ENCODE measurements at places on chromosomes 1 and 21. TPM values are rescaled to one million over a fixed set of nuclear protein-coding genes. Genes with fewer than 3 reads are reported as not detected.

DNA sequence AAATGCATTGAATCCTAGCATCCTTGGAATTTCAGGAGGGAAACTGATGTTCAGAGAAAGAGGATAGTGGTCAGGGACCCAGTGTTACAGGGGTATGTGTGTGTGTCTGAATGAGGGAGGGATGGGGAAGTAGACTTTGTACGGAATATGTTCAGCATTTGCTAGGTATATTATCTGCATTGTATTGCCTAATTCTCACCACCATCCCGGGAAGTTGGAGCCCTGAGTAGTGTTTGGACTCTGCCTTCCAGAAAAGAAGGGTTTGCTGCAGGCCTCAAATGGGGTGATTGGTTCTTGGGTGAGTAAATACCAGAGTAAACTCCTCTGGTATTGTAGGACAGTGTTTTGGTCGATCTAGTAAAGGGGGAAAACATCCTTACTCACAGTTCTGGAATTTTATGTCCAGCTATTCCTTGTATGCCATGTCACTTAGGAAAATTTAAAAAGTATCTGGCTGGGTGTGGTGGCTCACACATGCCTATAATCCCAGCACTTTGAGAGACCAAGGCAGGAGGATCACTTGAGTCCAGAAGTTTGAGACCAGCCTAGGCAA is 7.1 kb upstream of the ZNF496 start:
- DNase-seq: no peak

DNA sequence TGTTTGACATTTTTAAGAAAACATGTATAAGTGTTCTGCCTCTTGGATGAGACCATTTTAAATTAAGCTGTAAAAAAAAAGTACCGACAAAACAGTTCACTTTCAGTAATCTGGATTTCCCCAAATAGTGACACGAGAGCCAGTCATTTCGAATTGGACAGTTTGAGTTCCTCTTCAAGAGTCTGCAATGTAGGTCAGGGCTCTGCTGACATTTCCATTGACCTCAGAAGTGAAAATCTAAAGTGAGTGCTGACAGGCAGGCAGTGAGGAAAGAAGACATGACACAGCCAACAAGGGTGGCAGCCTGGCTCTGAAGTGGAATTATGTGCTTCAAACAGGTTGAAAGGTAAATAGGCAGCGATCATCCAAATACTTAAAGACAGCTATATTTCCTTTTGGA is at the start of gene IL23R:
Gene IL23R (plus strand): TSS at position 259 of the 400 bp plus-strand sequence. CDS start 1,667 bp downstream, outside the sequence.
- DNase-seq: peak; percentile 66

DNA sequence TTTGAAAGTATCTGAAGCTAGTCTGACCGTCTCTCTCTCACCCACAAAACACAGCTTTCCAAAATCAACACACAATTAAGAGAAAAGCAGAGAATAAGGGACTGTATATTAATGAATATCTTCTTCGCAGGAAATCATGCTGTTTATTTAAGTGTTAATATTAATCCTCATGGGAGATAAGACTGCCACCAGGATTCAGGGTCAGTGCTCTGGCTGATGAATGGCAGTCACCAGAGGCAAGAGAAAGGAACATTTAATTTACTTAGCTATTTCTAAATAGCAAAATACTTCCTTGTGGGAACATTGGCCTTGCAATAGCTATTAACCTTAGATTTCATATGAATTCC is 2.2 kb downstream of the SCYL3 start:
- DNase-seq: no peak

DNA sequence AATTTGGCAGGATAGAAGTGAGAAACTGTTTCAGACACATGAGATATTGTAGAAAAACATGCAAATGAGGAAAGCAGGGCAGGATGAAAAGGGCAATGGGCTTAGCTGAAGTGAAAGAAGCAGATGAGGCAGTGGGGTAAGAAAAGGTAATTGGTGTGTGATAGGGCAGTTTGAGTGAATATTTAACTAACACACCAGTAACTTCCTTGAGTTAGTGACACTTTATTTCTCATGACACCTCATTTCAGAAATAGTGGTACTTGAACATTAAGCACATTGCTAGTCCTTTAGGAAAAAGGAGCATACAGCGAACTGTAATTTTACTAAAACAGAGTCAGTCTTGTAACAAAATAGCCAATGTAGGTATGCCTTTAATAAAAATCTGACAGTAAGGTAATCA is 415.0 kb downstream of the DPYD start:
- no peak for DNase-seq

KPRP gene
- total RNA-seq: not detected

IL10 gene
- 7.6 TPM for total RNA-seq

USH2A gene
- not detected for total RNA-seq

RHBG gene
- total RNA-seq: not detected

MYOG gene
- total RNA-seq: not detected

SYNC gene
- not detected for total RNA-seq

TSPAN2 gene
- total RNA-seq: 1.3 TPM

LCE3E gene
- total RNA-seq: not detected

All from CD8-positive, alpha-beta memory T cell (primary cell).